Right atrium auricular region (tissue), 2 donors: ENCODE measurements at places on chromosomes 2 and 18.
A peak's percentile ranks its signal among the peaks of the same experiment; 100 is the strongest.

GRCh38 chr2:147846412-147847081 is 1.7 kb downstream of the ACVR2A start:
- no peak for DNase-seq

DNA sequence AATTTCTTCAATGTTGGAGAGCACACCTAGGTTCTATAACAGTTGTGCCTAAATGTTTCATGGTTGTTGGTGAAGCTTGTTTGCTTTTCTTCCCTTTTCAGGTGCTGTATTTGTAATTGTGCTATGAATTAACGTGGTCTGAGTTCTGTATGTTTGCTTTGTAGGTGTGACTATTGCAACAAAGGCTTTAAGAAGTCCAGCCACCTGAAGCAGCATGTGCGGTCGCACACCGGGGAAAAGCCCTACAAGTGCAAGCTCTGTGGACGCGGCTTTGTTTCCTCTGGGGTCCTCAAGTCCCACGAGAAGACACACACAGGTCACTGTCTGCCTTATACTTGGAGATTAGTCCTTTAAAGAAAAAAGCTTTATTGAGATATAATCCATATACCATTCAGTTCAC is 91.2 kb downstream of the ZNF236 start:
- DNase-seq: no peak

- DNase-seq: peak; percentile 77
Observed at GRCh38 chr2:219541611-219542180, 1.9 kb downstream of the CHPF start.

DNA sequence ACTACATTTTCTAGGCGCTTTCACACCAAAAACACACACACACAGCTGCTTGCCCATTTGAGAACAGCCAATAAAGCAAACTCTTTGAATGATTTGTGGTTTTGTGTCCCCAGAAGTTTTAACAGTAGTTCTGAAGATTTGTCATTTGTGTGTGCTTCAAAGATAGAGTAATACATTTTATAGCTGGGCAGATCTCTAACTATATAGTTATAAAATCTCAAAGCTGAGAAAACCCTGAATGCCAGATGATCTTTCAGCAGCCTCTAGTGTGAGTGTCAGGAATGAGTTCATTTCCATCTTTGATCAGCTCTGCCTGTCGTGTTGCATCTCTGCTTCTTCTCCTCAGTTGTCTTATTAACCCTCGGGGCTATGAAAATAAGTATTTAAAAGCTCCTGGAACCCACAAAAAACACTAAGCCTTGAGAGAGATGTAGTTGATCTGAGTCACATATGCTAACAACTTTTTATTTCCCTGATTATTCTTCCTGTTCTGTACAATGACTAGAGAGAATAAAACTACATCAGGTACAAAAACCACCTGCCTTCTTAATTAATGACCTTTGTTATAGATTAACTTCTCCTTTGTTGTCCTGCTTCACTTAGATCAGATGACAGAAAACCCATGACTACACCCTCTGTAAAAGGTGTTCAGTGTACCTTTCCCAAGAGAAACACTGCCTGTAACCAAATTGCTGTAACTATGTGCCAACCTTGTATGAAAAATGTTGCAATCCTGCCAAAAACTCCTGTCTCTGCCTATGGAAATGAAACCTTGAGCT is 30.0 kb upstream of the SLC3A1 start:
- DNase-seq: no peak

GRCh38 chr2:241659150-241659739 is 21.8 kb downstream of the ATG4B start:
- DNase-seq: peak; percentile 79

GRCh38 chr2:208304695-208305094 is 38.6 kb downstream of the PIKFYVE start:
- DNase-seq: no peak

GRCh38 chr2:23504591-23504990 is 119.6 kb downstream of the KLHL29 start:
- no peak for DNase-seq

GRCh38 chr2:153386481-153386897 is 92.1 kb downstream of the RPRM start:
- DNase-seq: no peak

DNA sequence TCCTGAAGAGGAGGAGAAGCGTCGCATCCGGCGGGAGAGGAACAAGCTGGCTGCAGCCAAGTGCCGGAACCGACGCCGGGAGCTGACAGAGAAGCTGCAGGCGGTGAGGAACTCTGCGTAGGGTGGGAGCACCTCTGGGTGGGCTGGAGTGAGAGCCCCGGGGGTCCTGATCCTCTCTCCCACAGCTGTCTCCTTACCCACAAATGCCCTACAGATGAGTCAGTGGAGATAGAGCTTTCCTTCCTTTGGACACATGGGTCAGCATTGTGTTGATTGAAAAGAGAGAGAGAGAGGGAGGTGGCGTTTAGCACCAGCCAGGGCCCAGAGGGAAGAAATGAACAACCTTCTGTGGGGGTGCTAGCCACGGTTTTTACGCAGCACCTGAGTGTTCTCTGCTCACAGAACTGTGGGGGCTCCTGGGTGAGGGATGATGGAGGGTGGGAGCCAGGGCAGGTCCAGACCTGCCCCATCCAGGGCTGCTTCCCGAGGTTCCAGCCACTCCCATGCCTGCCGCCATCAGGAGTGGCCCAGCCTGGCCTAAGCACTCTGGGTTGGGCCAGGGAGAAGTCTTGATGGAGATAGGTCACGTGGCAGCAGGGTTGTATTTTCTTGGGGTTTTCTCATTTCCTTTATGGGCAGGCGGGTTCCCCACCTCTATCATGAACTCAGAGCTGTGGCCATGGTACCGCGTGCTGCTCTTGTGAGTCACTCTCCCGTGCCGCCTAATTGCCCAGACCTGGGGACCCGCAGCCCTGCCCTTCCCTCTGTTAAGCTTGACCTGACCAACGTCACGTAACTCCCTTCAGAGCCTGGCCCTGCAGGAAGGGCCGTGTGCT is 16.3 kb downstream of the FOSL2 start:
- DNase-seq: no peak

GRCh38 chr2:5734859-5735520 is 42.8 kb downstream of the SOX11 start:
- DNase-seq: no peak

GRCh38 chr2:233819884-233820773 is 34.2 kb downstream of the HJURP start:
- DNase-seq: no peak

- peak; percentile 94 for DNase-seq
Observed at GRCh38 chr2:67650291-67651133, 253.4 kb downstream of the ETAA1 start.

DNA sequence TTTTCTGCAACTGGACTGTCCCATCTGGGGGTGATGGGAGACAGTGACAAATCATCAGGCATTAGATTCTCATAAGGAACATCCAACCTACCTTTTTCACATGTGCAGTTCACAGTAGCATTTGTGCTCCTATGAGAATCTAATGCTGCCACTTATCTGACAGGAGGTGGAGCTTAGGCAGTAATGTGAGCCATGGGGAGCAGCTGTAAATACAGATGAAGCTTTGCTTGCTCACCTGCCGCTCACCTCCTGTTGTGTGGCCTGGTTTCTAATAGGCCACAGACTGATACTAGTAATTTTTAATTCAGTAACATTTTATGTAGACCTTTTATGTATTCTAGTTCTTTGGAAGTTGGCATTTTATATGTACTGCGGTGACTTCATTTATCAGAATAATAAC is 180.1 kb upstream of the SPOPL start:
- DNase-seq: no peak

GRCh38 chr2:109265369-109265768 is 136.4 kb downstream of the SH3RF3 start:
- no peak for DNase-seq

DNA sequence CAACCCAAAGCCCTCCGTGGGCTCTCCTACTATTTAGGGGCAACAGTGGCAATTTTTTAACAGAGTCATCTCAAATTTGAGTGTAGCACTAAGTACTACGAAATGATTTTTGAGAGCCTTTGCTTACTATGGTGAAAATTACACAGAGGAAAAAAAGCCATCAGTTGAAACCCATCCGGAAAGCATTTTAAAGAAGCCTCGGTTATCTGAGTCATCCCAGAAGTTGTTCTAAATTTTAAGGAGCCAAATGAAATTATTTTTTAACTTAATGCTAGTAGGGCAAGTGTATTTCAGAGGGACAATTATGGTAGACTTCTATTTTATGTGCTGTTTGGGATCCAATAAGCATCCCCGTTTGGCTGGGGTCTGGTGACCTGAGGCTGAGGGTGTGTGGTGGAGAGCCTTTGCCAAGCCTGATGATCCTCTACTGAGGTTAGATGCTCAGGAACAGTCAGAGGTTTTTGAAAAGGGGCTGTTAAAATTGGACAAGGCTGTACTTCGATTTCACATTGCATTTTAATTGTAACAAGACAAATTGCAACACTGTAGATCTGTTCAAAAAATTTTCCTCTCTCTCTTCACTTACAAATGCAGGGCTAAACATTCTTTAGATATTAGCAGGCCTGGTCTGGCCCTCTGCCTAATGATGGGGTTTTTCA is 47.0 kb downstream of the RAPGEF4 start:
- DNase-seq: no peak

DNA sequence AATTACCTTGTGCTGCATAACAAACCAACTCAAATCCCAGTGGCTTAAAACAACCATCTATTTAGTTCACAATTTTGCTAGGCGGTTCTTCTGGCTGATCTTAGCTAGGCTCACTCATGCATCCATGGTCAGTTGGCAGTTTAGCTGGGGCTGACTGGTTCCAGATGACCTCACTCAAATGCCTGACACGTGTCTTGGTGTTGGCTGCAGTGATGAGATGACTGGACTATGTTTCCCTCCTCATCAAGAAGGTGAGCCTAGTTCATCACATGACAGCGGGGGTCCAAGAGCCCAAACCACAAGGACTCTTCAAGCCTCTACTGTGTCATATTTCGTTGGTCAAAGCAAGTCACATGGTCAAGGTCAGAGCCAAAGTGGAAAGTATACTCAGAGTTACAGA is 42.7 kb upstream of the ACTR3 start:
- no peak for DNase-seq

DNA sequence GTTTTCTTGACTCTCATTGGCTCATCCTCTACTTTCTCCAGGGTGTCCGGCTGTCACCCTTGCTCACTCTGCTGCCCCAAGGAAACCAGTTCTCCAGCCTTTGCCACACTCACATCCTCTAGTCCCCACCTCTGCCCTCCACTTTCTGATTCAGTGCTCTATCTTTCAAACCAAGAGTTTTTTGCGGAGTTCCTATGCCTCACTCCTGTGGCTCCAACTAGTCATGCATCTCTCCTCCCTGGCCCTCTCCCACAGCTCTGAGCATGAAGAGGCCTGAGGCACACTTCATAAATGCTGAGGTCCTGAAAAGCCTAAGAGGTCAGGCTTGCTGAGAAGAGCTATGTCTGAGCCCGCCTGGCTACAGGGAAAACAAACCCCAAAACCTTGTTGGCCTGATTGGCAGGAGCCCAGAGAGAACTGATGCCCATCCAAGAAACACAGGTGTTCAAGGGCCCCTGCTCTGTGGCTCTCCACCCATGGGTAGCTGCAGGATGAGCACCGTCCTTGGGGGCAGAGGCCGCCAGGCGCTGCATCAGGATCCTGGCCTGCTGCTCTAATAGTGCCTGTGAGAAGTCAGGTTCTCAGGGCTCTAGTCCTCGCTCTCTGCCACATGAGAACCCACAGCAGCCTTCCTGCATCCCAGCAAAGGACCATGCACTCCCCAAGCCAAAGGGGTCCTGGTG is 42.1 kb downstream of the HS1BP3 start:
- no peak for DNase-seq

- DNase-seq: no peak
Observed at GRCh38 chr2:33291278-33292013, 185.0 kb upstream of the RASGRP3 start.

- peak; percentile 98 for DNase-seq
Observed at GRCh38 chr2:218286570-218287459, 5.5 kb downstream of the TMBIM1 start.

GRCh38 chr2:48474574-48475298 is 55.2 kb upstream of the STON1 start:
- DNase-seq: no peak

GRCh38 chr2:72035518-72036172 is 112.0 kb downstream of the CYP26B1 start:
- DNase-seq: peak; percentile 55

GRCh38 chr2:219658196-219658846 is 30.9 kb downstream of the SLC4A3 start:
- DNase-seq: no peak

DNA sequence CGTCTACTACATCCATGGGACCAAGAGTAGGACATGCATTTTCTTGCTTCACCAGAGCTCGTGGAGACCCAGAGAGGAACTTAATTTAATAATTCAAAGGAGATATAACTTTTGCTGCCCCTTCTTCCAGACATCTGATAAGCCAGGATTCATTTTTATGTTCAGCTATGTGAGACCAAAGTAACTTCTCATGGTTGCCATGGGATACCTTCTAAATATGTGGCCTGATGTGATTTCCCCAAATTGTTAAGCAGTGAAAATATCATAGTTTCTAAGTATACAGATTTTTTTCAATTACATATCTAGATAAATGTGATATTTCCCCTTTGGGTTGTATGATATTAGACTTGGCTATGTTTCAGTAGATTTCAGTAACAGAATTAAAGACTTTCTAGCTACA is 185.5 kb upstream of the FN1 start:
- no peak for DNase-seq
